Esophagus mucosa (tissue), 1 donor: ENCODE measurements at places on chromosomes 16 and 17.

DNA sequence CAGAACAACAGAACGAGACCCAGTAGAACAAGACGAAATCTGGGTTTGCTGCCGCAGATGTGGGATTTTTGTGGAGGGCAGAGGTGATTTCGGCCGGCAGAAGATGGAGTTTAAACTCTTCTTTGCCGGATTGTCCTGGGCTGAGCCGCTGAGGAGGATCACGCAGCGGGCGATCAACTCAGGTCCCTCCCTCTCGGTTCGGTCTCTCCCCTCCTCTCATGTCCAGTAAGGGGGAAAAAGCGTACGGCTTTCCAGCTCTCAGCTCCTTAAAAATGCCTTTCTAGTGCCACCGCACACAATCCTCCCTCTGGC is 2.5 kb downstream of the PHF12 start:
- no peak for ATAC-seq

GRCh38 chr16:75258807-75259141 is 7.3 kb upstream of the BCAR1 start:
- no peak for ATAC-seq

DNA sequence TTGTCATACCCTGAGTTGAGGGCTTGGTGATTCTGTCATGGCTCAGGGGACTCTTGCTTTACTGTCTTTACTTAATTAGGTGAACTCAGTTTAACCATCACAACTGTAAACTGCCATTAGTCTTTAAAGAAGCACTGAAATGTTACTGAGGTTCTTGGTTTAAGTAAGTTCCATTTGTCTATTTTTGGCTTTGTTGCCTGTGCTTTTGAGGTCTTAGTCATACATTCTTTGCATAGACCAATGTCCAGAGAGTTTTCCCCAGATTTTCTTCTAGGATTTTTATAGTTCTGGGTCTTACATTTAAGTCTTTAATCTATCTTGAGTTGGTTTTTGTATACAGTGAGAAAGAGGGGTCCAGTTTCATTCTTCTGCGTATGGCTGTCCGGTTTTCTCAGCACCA is 137.5 kb downstream of the SOCS1 start:
- no peak for ATAC-seq

- ATAC-seq = no peak
These were observed 7.1 kb upstream of the ZNF747 start for GRCh38 chr16:30541502-30542329.

DNA sequence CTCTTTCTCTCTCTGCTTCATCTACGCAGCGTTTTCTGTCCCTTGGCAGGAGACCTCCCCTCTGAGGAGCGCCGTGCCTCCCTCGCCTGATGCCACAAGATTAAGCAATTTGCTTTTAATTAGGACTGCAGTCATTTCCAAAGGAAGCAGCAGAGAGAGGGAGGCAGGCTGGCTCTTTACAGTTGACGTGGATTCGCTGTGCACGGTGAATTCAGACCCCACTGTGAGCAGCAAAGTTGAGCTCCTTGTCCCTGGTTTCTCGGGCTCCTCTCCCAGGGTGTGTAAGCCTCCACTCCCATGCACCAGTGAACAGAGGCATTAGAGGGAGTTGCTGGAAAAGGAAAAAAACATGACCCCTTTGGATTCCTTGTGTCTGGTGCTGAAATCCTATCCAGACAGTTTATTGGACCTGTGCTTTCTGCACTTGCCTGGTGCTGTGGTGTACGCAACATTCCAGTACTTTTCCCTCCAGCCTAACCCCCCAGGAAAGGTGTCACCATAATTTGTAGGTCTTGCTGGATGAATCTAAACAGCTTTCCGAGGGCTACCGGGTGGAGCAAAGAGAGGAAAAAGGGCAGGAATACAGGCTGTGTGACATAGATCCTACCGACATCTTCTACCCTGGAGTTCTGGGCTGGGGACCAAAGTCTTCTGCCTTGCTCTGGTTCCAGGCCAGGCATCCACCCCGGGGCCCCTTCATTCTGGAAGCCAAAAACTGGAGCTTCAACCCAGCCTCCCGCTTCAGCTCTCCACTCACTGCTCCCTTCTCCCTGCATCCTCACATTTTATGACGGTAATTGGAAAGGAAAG is 171.0 kb downstream of the MAF start:
- no peak for ATAC-seq

DNA sequence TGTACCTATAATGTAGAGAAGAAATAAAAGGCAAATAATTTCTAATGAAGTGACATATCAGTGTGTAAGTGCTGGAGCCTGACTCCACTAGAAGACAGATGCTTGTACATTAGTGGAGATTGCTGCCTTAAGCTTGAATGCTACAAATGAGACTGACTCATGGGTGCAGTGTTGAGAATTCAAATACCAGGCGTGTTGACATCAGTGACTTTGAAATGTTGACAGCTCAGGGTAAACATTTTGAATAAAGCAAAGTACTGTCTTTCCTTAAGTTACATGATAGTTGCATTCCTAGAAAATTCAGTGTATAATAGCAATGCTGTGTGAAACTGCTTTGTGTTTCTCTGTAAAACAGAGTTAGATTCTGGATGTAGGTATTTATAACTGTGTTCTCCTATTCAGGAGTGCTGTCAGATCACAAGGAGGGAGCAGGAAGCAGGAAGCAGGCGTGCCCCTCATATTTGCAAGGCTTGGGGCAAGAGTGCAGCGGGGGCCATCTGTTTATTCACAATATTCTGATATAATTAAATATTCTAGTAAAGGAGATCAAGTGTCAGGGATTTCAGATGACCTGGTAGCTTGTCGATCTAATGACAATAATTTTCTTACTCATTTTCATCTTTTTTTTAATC is 119.0 kb downstream of the SPECC1 start:
- ATAC-seq = no peak

- ATAC-seq = peak; percentile 19
These were observed 5.5 kb upstream of the ZNF750 start for GRCh38 chr17:82845163-82845807.

- no peak for ATAC-seq
These were observed 44.8 kb downstream of the PRMT7 start for GRCh38 chr16:68355447-68356248.

DNA sequence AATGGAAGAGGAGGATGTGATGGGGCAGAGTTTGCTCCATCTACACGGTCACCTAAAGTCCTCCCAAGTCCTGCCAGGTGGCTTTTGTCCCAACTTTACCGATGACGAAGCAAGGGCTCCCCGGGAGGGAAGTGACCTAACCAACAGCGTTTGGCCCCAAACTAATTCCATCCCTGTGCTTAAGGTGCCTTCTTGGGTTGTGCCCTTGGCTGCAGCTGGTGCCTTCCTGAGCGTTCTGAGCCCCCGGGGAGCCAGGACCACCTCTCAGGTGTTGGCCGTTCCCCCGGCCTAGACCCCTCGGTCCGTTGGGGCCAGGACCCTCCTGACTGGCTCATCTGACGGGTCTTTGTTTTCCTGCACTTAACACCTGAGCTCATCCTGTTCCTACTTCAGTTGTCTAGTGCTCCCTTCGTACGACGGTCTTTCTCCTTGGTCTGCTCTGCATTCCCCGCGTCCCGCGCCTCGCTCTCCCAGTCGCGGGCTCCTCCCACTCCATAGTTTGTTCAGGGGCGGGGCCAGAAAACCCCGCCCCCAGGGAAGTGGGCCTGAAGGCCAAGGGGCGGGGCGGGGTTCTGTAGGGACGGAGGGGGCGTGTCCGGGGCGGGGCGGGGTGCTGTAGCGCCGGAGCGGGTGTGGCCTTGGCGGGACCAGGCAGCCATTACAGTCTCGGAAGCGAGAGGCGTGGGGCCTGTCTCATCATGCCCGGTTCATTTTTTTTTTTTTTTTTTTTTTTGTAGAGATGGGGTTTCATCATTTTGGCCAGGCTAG is 822 bp upstream of the ZSCAN10 start:
- ATAC-seq = peak; percentile 96

DNA sequence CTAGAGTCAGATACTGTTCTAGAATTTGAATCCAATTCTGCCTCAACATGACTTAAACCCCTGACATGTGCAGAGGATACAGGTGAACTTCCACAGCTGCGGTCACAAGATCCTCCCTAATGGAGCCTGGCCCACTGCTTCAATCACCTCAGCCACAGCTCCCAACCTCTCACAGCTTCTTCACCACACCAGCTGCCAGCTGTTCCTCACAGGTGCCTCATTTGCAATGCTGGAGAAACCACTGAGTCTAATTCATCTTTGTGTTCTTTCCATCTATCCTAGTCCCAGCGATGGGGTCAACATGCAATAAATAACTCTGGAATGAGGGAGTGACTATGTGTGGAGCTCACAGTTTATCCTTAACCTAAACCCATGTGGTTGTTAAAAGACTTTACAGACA is 72.0 kb upstream of the MAF start:
- no peak for ATAC-seq

- ATAC-seq = peak; percentile 55
These were observed 6.4 kb upstream of the CMTM3 start for GRCh38 chr16:66598111-66598510.

DNA sequence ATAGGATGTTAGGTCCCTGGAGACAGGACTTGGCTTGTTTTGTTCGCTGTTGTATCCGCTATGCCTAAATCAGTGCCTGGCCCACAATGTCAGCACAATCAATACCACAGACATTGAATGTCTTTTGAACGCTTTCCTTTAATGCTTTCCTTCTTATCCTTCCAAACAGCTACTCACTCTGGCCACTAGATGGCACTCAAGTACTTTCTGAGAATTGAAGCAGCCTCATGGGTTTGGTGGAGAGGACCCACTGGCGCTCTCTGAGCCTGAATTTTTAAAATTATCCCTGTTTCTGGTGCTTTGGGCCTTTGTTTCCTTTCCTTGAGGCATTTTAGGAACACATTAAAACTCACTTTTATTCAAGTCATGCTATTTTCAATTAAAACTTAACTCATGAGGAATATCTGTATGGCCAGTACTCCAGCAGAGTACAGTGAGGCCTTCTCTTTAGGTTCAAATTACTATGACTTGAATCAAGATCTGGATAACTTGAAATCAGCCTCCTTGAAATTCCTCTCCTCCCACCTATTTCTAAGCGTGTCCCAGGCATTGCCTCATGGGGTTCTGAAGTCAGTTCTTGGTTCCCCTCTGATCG is 3.2 kb upstream of the NLRP1 start:
- no peak for ATAC-seq

GRCh38 chr17:63601439-63602371 is 1.0 kb downstream of the TACO1 start:
- no peak for ATAC-seq

- ATAC-seq = peak; percentile 77
These were observed at the start of gene IKZF3 for GRCh38 chr17:39863918-39864746. Gene IKZF3, minus strand, starts transcription at chr17:39864312. Its CDS starts 186 bp downstream, at chr17:39864126.

DNA sequence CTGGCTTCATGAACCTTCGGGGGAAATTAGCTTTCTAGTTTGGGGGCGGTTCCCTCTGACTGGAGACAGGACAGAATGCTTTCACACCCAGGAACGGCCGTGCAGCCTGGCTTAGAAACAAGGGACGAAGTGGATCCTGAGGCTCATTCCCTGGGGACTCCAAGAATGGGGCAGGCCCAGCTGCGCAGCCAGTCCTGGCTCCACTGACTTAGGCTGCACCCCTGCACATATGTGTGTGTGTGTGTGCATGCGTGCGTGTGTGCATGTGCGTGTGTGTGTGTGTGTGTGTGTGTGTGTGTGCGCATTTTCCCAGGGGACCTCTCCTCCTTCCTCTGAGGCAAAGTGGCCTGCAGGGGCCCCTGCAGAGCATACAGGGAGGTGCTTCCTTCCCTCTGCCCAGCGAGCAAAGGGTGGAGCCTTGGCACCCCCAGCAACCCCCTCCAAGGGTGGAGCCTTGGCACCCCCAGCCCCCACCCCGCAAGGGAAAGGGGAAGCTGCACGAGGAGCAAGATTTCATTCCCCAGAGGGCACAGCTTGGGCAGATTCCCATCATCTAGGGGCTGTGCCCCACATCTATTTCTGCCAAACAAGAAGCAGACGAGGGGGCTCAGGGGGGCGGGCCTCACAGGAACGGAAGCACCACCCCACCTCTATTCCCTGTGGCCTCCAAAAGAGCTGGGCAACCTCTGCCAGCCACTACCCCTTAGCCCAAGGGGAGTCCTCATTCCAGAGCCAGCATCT is 97.6 kb upstream of the CBX4 start:
- ATAC-seq = no peak

GRCh38 chr16:46808997-46809396 is 22.0 kb downstream of the C16orf87 start:
- ATAC-seq = no peak

DNA sequence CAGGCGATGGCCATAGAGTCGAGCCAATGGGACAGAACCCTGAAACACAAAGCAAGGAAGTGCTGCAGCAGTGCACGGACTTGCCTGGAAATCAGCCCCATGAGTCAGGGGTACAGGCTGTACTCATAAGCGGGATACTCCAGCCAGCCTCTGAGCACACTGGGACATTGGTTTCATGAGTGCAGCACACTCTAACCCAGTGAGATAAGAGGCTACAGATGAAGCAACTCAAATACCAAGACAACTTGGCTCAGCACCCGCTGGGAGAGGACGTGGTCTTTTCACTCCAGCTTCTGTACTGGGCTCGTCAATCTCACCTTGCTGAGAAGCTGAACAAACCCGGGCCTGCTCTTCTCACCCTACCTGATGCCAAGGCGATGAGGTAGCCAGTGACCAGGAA is 98.2 kb downstream of the AXIN2 start:
- ATAC-seq = peak; percentile 18
